OCI-M1 (cell line): ENCODE measurements at places on chromosomes 7 and 10.
A peak's percentile ranks its signal among the peaks of the same experiment; 100 is the strongest.

GRCh38 chr10:132588301-132589013, 50.9 kb downstream of the INPP5A start:
- DNase-seq = peak; percentile 73

GRCh38 chr7:47419471-47419870, 162.4 kb downstream of the TNS3 start:
- no peak for DNase-seq

DNA sequence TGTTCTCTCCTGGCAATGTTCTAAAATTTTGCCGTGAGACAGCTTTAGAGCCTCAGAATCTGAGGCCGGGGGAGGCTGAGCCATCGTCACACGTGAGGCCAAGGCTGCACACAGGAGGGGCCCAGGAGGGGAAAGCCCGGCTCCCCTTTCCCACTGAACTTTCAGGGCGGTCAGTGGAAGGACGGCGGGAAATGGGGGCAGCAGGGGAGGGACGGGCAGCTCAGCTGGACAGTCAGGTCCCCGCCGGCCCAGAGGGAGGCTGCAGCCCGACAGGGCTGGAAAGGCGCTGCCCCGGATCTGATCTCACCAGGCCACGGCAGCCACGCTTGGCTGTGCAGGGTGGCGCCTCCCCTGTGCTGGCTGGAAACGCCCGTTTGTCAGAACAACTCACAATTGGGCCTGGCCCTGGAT, 43.3 kb upstream of the ADGRA1 start:
- no peak for DNase-seq

GRCh38 chr10:80315391-80315790, 25.9 kb upstream of the MAT1A start:
- no peak for DNase-seq

GRCh38 chr10:18159557-18159956, 19.3 kb downstream of the CACNB2 start:
- DNase-seq = no peak

DNA sequence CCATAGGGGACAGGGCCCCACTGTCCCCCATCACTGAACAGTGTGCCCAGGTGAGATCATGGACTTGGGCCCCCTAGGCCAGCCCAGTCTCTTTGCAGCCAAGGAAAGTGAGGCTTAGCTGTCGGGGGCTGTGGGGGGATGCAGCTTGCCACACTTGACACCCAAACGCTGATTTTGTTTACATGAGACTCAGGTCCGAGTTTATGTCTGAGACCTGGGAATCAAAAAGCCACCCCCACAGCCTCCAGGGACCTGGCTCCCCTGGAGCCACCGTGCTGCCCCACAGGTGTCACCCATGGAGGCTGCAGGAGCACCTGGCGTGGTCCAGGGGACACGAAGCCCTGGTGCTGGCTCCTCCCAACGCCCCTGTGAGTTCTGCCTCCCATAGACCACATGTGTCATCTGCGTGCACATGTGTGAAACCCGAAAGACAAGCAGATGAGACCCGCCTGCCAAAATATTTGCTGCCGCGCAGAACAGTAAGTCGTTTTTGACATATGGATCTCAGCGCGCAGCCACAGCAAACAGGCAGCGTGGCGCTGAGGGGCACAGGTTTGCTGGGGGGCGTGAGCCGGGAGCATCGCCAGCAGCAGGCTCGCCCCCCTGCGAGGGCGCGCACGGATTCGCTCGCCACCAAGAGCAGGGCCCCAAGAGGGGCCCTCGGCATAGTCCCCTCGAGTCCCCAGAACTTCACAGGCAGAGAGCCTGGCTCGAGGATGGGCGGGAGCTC, 112.3 kb downstream of the LHPP start:
- DNase-seq = no peak

GRCh38 chr7:99128076-99128950, 15.6 kb downstream of the SMURF1 start:
- DNase-seq = no peak

GRCh38 chr7:11950281-11950680, 118.3 kb upstream of the THSD7A start:
- no peak for DNase-seq

DNA sequence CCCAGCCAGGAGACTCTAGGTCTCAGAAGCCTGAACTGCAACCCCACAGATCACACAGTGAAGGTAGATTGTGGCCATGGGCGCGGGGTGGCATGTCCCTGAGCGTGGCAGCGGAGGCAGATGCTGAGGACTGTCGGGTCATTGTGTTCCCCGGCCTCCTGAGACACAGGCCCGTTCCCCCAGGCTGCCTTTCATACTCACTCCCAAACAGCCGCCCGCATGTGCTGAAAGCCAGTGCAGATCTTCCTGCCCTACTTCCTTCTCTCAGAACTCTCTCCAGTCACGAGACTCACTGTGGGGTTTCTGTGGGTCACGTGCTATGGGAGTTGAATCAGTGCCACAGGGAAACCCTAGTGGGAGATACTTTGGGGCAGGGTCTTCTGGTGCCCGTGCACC, 48.0 kb downstream of the ZNF467 start:
- DNase-seq = no peak

DNA sequence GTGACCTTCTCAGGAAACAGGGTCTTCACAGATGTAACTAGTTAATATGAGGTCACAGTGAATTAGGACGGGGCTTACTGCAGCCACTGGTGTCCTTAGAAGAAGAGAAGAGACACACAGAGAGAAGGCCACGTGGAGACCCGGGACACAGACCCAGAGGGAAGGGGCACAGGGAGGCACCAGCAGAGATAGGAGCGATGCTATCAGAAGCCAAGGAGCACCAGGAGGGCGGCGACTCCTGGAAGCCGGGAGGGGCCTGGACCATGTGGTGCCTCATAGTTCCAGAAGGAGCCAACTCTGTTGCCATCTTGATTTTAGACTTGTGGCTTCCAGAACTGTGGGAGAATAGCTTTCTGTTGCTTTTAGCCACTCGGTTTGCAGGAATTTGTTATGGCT, 505.9 kb downstream of the TCERG1L start:
- DNase-seq = no peak

DNA sequence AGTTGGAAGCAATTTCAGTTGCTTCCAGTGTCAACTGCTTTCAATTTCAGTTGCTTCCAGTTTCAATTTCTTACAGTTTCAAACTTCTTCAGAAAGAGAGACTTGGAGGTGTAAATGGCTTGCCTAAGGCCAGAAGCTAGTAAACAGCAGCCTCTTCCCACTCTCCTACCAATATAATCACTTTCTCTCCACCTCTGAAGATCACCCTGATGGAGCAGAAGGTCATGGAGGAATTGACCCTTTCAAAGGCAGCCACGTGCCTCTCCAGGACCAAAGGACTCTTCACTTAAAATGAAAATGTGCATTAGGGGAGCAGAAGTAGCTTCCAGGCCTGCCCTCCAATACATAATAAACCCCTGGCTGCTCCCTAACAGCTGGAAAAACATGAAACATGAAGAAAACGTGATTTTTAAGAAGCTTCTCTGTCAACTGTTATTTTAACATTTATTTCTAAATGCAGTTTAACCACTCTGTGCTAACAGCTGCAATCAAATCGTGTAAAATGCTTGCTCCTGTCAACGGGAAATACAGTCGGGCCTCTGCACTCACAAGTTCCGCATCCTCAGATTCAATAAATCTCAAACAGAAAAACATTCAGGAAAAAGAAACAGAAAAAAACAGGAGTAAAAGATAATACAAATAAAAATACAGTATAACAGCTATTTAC, 1020.6 kb downstream of the XPNPEP1 start:
- peak; percentile 22 for DNase-seq

DNA sequence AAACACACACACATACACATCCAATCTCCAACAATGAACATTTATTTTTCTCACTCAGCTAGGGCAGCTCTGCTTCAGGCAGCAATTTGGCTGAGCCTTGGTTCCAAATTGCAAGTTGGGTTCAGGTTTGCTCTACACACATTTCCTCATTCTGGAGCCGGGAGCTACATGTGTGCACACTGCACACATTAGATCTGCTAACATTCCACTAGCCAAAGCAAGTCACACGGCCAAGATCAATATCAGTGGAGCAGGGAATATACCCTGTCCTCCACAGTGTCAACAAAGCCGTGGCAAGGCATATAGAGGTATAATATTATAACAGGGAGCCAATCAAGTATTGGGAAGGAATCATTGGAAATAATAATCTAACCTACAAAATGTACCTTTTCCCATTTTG, 57.5 kb upstream of the PPP1R3C start:
- peak; percentile 41 for DNase-seq

- no peak for DNase-seq
These were observed 142.0 kb downstream of the PTPRN2 start for GRCh38 chr7:158445421-158446175.

- no peak for DNase-seq
These were observed 242.0 kb downstream of the AUTS2 start for GRCh38 chr7:69840248-69840647.

DNA sequence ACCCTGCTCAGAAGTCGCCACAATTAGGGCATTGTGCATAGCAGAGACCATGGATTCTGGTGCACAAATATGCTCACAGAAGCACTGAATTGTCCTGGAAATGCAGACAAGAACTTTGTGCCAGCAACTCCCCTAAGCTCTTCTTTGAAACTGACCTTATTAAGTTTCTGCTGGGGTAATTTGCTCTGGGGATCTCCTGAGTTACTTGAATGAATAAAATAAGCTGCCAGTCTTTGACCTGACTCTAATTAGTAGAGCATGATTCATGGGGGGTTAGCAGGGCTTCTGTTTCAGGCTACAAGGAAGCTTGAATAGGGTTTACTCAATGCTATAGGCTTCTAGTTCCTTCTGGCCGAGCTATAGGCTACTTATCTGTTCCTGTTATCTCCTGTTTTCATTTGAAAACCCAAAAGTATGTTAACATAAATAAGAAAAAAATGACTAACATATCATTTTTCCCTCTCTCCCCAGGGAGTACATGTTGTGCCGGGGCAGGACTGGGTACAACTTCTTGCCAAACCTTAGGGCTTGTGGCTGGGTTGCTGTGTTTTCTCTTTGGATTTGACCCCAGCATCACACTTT, 169.0 kb upstream of the TMEM229A start:
- no peak for DNase-seq

DNA sequence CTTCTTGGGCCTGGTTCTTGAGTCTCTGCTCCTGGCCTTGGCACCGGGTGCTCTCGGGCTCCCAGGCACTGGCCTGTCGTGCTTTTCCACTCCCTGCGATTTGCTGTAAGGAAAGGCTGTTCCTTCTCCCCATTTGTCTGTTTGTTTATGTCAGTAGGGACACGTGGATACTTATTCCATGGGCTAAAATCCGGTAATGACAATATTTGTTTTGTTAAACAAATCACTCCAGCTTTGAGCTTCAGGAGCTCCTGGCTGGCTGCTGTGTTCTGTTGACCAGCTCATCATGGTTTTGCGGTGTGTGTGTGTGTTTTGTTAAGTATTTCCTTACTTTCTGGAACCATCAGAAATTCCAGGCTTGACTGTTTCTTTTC, 17.5 kb upstream of the JAKMIP3 start:
- DNase-seq = no peak

DNA sequence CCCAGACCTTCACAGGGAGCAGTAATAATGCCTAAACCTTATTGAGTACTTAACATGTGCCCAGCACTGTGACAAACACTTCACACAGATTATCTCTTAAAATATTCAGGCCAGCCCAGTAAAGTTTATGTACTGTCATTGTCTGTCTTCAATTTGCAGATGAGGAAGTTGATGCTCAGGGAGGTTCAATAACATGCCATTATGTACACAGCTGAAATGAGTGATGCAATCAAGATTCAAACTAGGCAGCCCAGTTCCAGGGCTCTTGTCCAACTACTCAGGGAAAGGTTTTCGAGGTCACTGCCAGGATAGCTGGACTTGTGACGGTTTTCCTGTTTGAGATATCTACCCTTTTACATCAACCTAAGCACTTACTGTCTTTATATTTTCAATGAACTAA, 56.1 kb downstream of the AUTS2 start:
- peak; percentile 62 for DNase-seq

DNA sequence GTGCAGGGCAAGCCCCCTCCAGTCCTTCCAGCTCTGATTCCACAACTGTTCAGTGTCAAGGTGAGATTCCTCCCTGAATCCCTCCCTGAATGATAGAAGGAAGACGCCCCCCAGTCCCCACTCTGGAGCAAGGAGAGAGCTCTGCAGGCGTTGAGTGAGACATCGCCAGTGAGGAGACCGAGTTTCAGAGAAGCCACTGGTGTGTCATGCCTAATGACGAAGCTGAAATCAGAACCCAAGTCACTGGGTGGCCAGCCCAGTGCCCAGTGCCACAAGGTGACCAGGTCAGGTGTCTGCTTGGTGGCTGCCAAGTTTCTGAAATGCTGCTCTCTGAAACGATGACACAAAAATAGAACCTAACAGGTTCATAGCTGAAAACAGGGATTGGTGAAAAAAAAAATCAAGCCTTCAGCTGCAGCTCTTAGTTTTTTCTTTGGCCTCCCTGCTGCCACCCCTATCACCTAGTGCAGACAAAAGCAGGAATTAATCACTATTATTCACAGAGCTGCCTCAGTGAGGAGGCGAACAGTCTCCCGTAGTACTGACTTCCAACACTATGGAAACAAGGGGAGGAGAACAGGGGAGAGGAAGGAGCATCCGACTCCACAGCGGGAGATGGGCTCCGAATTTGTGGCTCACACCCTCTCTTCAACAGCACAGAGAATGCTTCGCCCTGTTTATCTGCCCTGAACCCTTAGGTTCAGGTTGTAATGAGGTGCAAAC, 153.5 kb downstream of the ARHGAP12 start:
- no peak for DNase-seq

GRCh38 chr7:103794424-103794823, 195.0 kb downstream of the RELN start:
- no peak for DNase-seq

DNA sequence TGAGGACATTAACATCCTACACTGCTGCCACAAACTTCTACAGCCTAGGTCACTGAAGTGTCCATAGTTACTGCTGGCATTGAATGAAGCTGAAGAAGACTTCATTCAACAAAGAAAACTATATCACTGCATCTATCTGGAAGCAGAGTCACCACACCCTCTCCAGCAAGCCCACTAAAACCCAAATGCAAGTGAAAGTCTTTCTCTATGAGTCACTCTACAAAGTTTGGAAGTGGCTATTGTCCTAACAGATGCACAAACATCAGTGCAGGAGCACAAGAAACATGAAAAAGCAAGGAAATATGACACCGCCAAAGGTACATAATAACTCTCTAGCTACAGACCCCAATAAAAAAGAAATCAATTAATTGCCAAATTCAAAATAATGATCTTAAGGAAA, 43.5 kb upstream of the CAMK2B start:
- DNase-seq = no peak
